RPMI7951 (cell line): ENCODE measurements at places on chromosomes 2 and 18. TPM values are rescaled to one million over a fixed set of nuclear protein-coding genes. Genes with fewer than 3 reads are reported as not detected.

The C2orf72 gene
- total RNA-seq, result 0.39 and 0.48 TPM in 2 replicates

The CERKL gene
- 0.12 TPM in 1 of 2 replicates, not detected in the other for total RNA-seq

The COLEC11 gene
- 0.48 TPM in 1 of 2 replicates, not detected in the other for total RNA-seq

DNA sequence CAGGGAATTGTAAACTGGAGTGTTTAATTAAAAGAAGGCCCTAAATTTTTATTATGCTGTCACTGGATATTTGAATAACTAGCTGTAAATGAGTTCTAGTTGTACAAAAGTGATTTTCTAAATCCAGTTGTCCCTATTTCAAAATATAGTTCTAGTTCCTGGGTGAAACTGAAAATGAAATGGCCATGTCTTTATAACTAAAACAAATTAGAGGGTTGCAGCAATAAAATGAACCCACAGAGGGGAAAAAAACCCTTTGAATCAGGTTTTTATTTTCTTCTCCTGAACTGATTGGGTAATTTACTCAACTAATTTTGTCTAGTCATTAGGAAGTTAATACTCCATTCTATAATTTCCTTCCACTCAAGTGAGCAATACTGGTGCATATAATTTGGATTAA lies 55.6 kb upstream of the MAP4K3 start:
- no peak for DNase-seq

- DNase-seq, result no peak
Observed at GRCh38 chr2:233399306-233400225, 45.3 kb downstream of the DGKD start.

DNA sequence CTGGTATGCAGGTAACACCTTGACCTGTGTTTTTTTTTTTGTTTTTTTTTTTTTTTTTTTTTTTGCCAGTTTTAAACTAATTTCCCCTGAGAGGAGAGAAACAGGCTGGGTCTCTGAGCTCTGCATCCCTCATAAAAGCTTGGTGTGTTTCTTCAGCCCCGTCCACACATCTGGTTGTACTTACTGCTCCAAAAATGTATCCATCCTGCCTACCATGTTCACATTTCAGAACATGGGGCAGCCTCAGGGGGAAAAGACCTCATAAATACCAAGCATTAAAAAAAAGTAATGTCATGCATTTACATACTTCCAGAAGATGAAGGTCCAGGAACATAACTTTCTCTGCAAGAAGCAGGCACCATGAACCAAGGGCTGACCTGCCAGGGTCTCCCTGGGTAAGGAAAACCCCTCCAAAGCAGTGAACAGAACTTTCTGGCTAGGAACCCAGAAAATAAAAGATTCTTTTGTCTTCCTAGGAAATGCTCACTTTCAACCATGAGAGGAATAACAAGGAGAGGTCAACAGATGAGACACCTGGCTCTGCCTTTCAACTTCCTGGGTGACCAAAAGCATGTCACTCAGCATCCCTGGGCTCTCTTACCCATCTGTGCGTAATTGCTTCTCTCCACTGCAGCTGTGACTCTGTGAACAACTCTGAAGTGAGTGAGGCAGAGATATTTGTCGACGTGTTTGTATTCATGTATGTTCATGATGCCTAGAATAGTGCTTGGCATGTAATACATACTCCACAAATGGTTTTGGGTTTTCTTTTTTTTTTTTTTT lies 118.6 kb downstream of the MCFD2 start:
- DNase-seq, result peak; percentile 43
